ENCODE measurements at places on chromosomes 1 and 21.
A peak's percentile ranks its signal among the peaks of the same experiment; 100 is the strongest.

DNA sequence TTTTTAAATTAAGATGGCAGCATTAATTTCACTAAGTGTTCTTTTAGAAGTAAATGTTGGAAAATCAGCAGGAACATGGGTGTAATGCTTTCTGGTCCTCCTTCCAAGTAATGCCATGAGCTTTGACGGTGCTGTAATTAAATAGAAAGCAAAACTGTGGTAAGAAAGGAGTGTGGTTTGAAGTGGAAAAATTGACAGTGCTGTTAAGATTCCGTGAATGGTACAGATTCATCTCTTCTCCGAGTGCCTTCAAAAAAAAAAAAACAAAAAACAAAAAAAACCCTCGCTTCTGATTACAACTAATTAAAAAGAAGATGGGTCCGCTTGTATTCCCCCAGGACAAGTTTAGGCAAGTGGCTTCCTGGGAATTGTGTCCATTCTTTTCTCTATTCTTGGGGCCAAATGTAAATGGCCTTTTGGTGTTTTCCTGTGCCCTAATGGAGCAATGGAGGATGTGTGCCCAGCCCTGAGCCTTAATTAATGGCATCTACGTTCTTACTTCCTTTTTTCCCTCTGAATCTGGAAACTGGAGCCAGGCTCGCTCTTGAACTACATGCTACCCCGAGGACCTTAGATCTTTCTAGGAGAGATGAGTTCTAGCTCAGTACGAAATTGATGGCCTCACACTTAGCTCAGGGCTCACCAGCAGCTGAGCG, 5.1 kb downstream of the LMO4 start:
- peaks cover 8% of the 10 kb centered on the region for H3K4me1 ChIP-seq
- peak overlapping the region; percentile 86 for H3K4me3 ChIP-seq
- DNase-seq = no peak
- H3K27me3 ChIP-seq = no peaks in the 10 kb centered on the region

DNA sequence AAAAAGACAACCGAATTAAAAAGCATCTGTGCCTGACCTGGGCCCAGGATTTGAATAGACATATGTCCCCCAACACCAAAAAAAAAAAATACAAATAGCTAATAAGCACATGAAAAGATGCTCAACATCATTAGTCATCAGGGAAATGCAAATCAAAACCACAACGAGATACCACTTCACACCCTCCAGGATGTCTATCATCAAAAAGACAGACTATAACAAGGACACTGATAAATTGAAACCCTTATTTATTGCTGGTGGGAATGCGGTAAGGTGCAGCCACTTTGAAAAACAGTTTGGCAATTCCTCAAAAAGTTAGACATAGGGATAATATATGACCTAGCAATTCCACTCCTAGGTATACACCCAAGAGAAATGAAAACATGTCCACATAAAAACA, 72.3 kb upstream of the CAMK1G start:
- H3K4me3 ChIP-seq = no peak overlapping the region
- no peaks in the 10 kb centered on the region for H3K27me3 ChIP-seq
- no peak for DNase-seq

DNA sequence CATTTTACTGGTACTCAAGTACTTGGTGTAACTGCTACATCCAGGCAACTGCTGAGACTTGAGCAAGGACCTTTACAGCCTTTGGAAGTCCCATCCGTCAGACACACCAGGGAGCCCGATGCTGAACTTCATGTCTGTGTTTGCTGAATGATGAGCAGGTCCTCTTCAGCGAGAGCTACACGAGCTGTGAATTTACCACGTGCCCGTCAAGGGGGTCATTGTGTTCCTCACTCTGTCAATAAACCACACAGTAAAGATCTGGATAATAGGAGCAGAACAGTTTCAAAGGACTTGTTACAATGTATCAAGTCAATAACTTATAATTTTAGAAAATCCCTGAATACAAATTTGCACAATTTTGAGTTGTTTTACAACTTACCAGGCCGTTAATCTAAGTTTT, 427.2 kb downstream of the KIF26B start:
- no peaks in the 10 kb centered on the region for H3K27me3 ChIP-seq
- H3K27ac ChIP-seq = no peak overlapping the region
- H3K36me3 ChIP-seq = no peaks in the 10 kb centered on the region
- H3K4me1 ChIP-seq = no peaks in the 10 kb centered on the region
- no peak for DNase-seq

GRCh38 chr21:28699596-28700259, 292.9 kb downstream of the LTN1 start:
- peaks cover 9% of the 10 kb centered on the region for H3K36me3 ChIP-seq
- DNase-seq = no peak

- no peak for DNase-seq
- H3K36me3 ChIP-seq = peaks cover 7% of the 10 kb centered on the region
- no peaks in the 10 kb centered on the region for H3K27me3 ChIP-seq
These were observed 192.2 kb upstream of the TNR start for GRCh38 chr1:175935566-175936115.

DNA sequence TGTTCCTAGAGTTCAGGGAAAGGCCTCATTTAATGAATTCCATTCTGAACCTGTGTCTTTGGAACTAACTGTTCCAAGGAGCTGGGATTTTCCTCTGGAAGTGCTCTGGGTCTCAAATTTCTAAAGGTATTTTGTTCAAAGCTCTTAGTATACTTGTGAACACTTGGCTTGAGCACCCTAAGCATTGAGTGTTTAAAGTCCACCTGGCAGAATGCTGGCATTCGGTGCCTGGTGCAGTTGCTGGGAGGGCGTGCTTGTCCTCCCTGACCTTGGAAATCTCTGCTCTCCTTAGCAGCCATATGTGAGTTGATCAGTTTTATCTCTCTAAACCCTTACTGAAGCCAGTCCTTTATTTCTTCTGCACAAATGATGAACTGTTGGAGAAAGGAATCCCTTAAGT, 3.0 kb downstream of the MTARC2 start:
- H3K36me3 ChIP-seq = peaks cover 15% of the 10 kb centered on the region
- DNase-seq = no peak

- DNase-seq = peak; percentile 13
- no peak overlapping the region for H3K4me3 ChIP-seq
- H3K36me3 ChIP-seq = peaks cover 3% of the 10 kb centered on the region
- H3K4me1 ChIP-seq = peaks cover 22% of the 10 kb centered on the region
These were observed 61.1 kb upstream of the DMRTB1 start for GRCh38 chr1:53398091-53398490.

DNA sequence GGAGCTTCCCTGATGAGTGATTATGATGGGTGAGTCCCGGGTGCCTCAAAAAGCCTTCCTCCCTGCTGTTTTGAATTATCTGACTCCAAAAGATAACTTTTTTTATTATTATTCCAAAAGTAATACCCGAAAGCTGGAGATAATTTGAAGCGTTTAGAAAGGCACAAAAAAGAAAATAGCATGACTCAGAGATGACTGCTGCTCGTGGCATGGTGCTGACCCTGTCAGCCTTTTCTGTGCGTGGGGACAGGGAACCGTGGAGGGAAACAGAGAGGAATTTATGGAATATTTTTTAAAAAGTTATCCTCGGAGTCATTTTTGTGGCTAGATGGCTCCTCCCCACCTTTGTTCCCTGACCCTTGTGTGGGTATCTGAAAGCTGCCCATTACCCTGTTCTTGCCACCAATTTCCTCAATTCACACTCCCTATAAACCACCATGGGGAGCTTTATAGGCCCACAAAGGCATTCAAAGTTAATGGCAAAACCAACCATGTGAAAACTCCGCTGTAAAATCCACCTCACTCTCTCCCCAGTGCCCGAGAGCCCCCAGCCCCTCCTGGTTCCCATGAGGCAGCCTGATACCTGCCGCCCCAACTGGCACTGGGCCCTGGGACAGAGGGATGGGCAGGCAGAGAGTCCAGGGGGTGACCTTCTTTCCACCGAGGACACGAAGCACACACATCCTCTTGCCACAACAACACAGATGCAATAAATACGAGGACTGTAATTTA, 37.5 kb downstream of the IGSF21 start:
- H3K4me1 ChIP-seq = peaks cover 4% of the 10 kb centered on the region
- H3K4me3 ChIP-seq = no peak overlapping the region
- no peaks in the 10 kb centered on the region for H3K36me3 ChIP-seq
- no peaks in the 10 kb centered on the region for H3K27me3 ChIP-seq
- no peak overlapping the region for H3K27ac ChIP-seq
- no peak for DNase-seq

DNA sequence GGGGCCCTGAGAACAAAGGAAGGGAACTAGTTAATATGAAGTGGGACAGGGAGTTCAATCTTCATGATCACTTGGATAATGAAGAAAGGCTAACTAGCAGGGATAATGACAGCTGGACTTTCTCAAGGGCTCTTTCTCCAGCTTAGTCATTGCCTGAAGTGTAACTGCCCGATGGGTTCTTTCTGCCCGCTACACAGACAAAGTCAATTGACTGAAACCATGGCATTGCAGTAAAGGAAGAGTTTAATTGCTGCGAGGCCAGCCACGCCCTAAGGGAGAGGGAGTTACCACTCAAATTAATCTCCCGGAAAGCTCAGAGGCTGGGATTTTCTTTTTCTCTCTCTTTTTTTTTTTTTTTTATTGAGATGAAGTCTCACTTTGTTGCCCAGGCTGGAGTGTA, 16.6 kb upstream of the SLC2A5 start:
- H3K4me1 ChIP-seq = peaks cover 3% of the 10 kb centered on the region
- no peaks in the 10 kb centered on the region for H3K27me3 ChIP-seq
- no peak overlapping the region for H3K27ac ChIP-seq

DNA sequence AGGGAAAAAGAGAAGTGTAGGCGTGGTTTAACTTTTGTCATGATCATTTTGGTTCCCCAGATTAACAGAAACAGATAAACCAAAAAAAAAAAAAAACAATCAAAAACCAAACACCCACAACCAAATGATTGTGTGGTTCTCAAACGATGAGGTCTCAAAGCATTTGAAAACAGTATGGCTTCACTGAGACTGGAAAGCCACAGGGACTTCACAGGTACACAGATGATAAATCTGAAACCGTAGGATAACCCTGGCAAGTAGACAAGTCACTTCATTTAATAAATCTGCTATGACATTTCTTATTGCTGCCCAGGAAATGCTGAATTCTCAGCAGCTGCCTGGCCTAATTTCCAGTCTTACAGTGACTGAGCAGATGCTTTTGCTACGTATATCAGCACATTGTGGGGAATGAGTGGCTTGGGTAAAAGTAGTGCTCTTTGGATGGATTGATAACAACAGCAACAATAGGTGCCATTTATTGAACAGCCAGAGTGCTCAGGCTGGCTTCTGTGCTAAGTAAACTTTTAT, 6.1 kb downstream of the ST6GALNAC3 start:
- DNase-seq = no peak
- H3K36me3 ChIP-seq = no peaks in the 10 kb centered on the region
- H3K4me3 ChIP-seq = no peak overlapping the region
- H3K27me3 ChIP-seq = no peaks in the 10 kb centered on the region
- 0 out of 2 replicates have a peak, but pooled peaks cover under 1% of the 10 kb centered on the region for H3K4me1 ChIP-seq
- H3K27ac ChIP-seq = no peak overlapping the region

DNA sequence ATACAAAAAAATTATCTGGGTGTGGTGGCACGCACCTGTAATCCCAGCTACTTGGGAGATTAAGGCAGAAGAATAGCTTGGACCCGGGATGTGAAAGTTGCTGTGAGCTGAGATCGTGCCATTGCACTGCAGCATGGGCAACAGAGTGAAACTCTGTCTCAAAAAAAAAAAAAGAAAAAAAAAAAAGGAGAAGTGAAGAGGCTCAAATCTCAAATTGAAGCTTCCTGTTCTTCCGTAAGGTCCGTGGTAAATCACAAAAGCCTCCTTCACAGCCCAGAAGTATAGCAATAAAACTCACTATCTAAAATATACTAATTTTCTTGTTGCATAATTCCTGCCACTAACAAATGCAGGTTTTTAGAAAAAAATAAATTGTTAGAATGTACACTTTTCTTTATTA, 498.2 kb upstream of the BRINP3 start:
- no peak for DNase-seq
- no peaks in the 10 kb centered on the region for H3K4me1 ChIP-seq
- H3K4me3 ChIP-seq = no peak overlapping the region
- H3K27me3 ChIP-seq = no peaks in the 10 kb centered on the region

DNA sequence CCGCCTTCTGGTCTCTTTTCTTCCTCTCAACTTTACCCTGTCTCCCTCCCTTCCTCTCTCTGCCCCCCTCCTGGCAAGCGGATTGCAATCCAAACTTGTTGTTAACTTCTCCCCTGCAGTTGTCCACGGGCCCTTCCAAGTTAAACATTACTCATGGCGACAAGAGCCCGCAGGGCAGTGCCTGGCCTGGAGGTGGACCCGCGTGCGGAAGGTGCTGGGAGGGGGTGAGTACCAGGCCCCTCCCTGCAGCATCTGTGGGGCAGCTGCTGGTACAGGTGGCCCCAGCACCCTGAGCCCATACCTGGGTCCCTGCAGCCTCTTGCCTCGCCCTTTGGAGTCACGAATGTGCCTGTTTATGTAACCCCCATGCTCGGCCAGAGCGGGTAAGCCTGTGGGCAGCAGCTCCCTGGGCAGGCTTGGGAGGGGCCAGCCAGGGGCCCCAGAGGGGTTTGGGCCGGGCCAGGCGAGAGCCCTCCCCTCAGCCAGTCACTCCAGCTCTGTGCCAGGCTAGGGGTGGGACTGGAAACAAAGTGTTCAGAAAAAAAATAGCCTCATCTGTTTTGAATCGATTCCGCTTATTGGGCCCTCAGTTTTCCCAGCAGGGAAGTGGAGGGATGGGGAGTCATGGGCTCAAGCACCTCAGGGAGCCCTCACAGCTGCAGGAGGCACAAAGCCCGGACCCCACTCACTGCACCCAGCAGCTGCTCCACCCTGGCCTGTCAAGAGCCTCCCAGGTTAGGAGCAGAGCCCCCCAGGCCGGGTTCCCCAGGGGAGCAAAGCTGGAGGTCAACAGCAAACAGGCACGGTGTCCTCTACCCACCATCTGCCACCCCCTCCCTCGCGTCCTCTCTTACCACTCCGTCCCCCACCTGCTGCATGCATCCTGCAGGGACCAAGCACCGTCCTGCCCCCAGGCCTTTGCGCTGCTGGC, 14.0 kb upstream of the FAAP20 start:
- peak overlapping the region; percentile 19 for H3K4me3 ChIP-seq
- H3K4me1 ChIP-seq = no peaks in the 10 kb centered on the region
- no peak overlapping the region for H3K27ac ChIP-seq
- H3K27me3 ChIP-seq = no peaks in the 10 kb centered on the region
- no peak for DNase-seq
- no peaks in the 10 kb centered on the region for H3K36me3 ChIP-seq

- H3K27me3 ChIP-seq = no peaks in the 10 kb centered on the region
- H3K27ac ChIP-seq = no peak overlapping the region
- H3K4me1 ChIP-seq = no peaks in the 10 kb centered on the region
- no peaks in the 10 kb centered on the region for H3K36me3 ChIP-seq
These were observed 199.0 kb downstream of the OLFM3 start for GRCh38 chr1:101797722-101798121.

DNA sequence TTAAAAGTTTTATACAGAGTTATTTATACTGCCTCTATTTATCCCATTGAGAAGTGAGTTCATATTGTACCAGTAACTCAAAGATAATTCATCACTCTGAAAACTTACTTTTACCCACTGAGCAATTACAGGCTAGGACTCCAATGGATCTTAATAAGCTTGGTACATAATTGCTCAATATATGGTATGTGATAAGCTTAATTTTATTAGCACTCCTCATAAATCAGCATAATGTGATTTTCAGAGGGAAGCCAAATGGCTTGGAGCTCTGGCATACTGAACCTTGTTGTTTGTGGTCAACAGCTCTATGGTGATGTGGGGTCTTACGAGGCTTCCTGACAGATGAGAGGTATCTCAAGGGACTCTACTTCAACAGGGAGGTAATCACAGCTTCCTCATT, 26.3 kb downstream of the ADAM30 start:
- H3K36me3 ChIP-seq = no peaks in the 10 kb centered on the region
- no peaks in the 10 kb centered on the region for H3K27me3 ChIP-seq
- H3K4me3 ChIP-seq = no peak overlapping the region
- no peaks in the 10 kb centered on the region for H3K4me1 ChIP-seq
- no peak for DNase-seq
- H3K27ac ChIP-seq = no peak overlapping the region

Measured in H9 (cell line).